ENCODE measurements at places on chromosomes 2 and 18. TPM values are rescaled to one million over a fixed set of nuclear protein-coding genes. Genes with fewer than 3 reads are reported as not detected.

Gene ZNF2
- polyA plus RNA-seq, result 2.6 TPM

Gene COL3A1
- polyA plus RNA-seq, result not detected

Gene SERPINB12
- polyA plus RNA-seq, result not detected

Gene ANKRD62
- not detected for polyA plus RNA-seq
